ENCODE measurements at places on chromosomes 5 and 9.
A peak's percentile ranks its signal among the peaks of the same experiment; 100 is the strongest.

DNA sequence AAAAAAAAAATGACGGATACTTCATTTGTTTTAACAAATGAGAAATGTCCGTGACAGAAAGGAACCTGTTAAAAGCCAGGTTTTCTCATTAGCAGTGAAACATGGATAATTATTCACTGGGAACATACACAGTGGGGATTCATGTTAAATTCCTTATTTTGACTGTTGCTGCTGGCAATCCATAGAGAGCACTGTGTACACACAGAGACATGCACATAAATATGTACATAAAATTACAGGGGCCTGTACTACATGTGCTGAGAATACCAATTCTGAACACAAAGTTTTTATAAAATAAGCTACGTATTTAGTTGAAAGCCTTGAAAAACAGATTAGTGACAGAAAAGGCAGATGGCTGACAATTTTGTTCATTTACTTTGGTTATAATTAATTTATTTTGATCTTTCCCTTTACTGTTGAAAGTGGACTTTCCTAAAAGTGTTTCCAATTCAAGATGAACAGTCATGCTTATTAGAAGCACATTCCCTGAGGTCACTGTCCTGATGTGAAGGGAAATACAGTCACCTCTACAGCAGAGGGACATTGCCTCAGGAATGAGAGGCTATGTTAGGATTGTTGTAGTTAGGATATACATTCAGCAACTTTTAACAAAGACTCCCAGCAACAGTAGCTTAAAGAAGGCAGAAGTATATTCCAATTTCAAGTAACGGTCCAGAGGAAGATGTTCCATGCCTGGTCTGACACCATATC is 166.7 kb downstream of the SAXO1 start:
- DNase-seq = no peak

- no peak for DNase-seq
Measured at GRCh38 chr9:534886-535285, 306.6 kb upstream of the DMRT1 start.

- DNase-seq = no peak
Measured at GRCh38 chr5:151295138-151295537, 8.4 kb downstream of the SLC36A3 start.

GRCh38 chr5:138736293-138736692 is 16.9 kb upstream of the CTNNA1 start:
- DNase-seq = no peak

GRCh38 chr9:98973171-98973570 is 29.5 kb downstream of the COL15A1 start:
- DNase-seq = no peak

- DNase-seq = no peak
Measured at GRCh38 chr5:127936439-127936972, 147.1 kb upstream of the SLC12A2 start.

GRCh38 chr9:19720377-19720776 is 68.5 kb downstream of the SLC24A2 start:
- DNase-seq = no peak

DNA sequence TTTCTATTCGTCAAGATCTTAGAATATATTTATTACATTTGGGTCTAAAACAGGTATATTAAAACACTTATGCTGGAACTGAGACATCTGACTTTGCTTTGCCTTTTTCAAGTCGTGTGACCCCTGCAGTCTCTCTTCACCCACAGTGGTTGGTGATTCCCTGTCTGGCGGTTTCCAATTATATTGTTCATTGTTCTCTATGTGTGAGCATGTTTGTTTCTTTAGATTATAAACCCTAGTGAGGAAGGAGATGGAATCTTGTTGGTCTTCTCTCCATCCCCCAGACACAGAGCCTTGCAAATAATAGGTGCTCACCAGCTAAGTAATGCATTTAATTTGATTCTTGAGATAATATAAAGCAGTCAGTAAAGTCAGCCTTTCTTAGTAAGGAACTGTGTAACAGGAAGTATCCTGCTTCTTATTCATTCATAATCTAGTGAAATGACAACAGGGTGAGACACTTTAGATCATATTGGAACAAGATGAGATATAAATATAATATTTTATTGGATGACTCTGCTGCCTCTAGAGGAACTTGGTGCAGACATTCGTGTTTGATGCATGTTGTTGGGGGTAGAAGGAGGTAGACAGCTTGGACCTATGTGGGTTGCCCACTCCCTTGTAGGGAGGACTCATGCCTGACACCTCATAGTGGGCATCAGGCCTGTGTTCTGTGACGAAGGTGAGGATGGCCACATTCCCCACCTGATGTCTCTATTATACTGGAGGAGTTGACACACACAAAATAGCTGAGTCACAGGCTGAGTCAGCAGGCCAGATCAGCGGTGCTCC is 88.1 kb downstream of the FGF1 start:
- peak; percentile 49 for DNase-seq

- DNase-seq = no peak
Measured at GRCh38 chr9:75644649-75645048, 245.8 kb upstream of the PCSK5 start.

DNA sequence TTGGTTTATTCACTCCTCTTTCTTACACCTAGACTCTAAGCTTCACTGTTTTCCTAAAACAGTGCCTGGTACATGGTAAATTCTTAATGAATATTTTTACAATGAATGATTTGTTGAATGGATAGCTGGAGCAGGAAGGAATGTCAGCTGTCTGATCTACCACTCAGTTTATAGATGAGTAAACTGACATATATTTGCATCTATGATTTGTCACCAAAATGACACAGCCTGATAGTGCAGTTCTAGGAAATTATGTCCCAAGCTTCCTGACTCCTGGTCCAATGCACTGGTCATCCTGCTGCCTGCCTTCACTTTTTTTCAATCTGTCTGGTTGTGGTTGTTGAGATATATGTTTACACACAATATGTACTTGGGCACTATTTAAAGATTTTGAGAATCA is 651.7 kb upstream of the WWC1 start:
- no peak for DNase-seq

DNA sequence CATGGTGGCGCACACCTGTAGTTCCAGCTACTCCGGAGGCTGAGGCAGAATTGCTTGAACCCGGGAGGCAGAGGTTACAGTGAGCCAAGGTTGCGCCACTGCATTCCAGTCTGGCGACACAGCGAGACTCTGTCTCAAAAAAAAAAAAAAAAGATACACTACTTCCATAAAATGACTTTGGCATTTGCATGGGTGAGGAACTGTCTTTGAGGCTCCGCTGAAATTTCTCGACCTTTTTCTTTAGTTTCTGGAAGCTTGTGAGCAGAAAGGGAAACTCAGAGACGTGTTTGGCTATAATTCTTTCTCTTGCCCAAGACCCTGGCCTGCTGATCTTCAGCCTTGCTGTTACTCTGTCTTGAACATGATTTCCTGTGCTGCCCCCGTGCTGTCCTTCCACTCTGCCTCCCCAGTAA is 37.3 kb downstream of the SPIN1 start:
- DNase-seq = no peak

- no peak for DNase-seq
Measured at GRCh38 chr9:79592726-79593493, 21.1 kb downstream of the TLE4 start.

GRCh38 chr9:124906966-124907365 is 33.9 kb downstream of the GOLGA1 start:
- no peak for DNase-seq

DNA sequence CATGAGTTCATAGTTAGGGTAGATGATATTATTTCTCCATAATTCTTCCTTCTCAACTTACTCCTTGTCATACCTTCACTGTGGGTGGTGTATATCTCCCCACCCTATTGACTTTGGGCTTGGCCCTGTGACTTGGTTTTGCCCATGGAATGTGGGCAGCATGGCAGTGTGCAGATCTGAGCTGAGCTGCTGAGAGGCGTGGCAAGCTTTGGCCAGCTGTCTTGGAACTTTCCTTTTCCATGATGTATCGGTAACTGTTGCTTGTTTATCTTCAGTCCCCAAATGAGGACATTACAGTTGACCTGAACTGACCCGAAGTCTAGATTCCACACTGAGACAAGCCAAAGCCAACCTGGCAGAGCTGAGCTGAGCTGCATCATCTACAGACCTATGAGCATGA is 70.4 kb downstream of the RALGPS1 start:
- DNase-seq = no peak

DNA sequence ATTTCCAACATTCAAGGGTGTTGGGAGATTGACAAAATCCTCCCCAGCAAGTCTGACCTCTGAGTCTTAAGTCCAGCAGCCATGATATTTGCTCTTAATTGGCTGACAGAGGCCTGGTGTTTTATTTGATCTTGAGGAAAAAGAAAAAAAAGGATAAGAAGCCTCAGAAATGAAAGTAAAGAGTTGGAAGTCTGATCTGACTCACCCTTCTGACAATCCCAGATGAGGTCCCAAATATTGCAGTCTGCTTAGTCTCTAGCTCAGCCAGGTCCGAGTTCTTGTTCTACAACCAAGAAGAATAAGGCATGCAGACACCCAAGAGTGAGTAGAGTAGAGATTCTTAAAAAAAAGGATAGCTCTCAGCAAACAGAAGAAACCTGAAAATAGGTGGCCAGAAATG is 632.5 kb upstream of the ST8SIA4 start:
- no peak for DNase-seq

DNA sequence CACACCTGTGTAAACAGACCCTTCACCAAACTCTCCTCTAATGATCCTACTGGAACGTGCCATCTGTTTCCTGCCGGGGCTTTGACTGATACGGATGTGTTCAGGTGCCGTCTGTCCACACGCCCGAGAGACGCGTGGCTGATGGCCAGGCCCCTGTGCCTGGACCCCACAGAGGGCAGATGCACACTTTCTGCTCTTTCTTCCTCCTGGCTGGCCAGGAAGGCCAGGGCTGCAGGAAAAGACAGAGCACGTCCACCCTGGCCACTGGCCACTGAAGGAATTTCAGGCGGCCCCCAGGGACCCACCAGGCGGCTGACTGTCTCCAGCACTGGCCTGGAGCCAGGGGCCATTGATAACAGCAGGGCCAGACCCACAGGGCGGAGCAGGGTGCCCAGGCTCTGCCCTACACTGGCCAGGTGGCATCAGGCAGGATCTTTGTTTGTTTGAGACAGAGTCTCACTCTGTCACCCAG is 3.6 kb upstream of the ENG start:
- DNase-seq = no peak

DNA sequence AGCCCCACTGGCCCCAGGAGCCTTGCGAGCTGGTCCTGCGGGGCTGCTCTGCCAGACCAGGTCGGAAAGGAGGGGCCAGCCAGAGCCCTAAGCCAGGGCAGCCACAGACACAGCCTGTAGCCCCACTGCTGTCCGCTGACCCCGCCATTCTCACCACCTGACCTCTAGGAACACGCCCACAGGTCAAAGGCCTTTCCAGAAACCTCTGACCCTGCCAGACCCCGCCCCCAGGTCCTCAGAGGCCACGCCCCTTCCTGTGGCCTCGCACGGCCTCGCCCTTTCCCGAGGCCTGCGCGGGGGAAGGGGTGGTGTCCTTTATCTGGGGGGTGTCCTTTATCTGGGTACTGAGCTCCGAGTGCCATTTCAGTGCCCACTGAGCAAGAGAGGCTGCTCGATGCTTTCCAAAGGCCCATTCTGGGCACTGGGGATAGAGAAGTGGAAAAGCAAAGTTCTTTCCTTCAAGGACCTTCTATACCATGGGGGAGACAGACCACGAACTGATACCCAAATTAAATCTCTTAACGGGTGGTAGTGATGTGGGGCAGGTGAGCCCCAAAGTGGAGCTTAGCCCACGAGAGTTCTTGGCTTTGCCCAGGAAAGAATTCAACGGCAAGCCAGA is 46.5 kb downstream of the P4HA2 start:
- no peak for DNase-seq

GRCh38 chr5:124869426-124870033 is 123.1 kb upstream of the ZNF608 start:
- DNase-seq = no peak

- DNase-seq = peak; percentile 50
Measured at GRCh38 chr5:118791926-118792734, 196.2 kb downstream of the DTWD2 start.

GRCh38 chr9:133158695-133159094 is 5.0 kb downstream of the GBGT1 start:
- no peak for DNase-seq

All from AG04450 (cell line).